Endothelial cell of umbilical vein (primary cell): ENCODE measurements at places on chromosomes 4 and X. TPM values are rescaled to one million over a fixed set of nuclear protein-coding genes. Genes with fewer than 3 reads are reported as not detected.

BMX gene
- polyA plus RNA-seq = 42.9 and 49.8 TPM in 2 replicates

DRP2 gene
- polyA plus RNA-seq = 0.13 and 0.17 TPM in 2 replicates

HAND2 gene
- polyA plus RNA-seq = not detected in 2 replicates

MAGEC1 gene
- not detected in 2 replicates for polyA plus RNA-seq

SMIM10 gene
- 2.0 and 2.4 TPM in 2 replicates for polyA plus RNA-seq

TSPAN7 gene
- 2.7 and 3.2 TPM in 2 replicates for polyA plus RNA-seq

BMPR1B gene
- 0.25 and 0.28 TPM in 2 replicates for polyA plus RNA-seq

SATL1 gene
- not detected in 2 replicates for polyA plus RNA-seq

BEND2 gene
- not detected in 2 replicates for polyA plus RNA-seq

FAT4 gene
- 15.1 and 16.4 TPM in 2 replicates for polyA plus RNA-seq

COX18 gene
- 11.7 and 12.0 TPM in 2 replicates for polyA plus RNA-seq

FAM47E gene
- not detected in 2 replicates for polyA plus RNA-seq

SYAP1 gene
- polyA plus RNA-seq = 2.6 and 3.4 TPM in 2 replicates

ARMCX1 gene
- 8.8 and 11.0 TPM in 2 replicates for polyA plus RNA-seq

GPC4 gene
- polyA plus RNA-seq = not detected in 2 replicates
